CD8-positive, alpha-beta T cell (primary cell): ENCODE measurements at places on chromosomes 5 and 9.

DNA sequence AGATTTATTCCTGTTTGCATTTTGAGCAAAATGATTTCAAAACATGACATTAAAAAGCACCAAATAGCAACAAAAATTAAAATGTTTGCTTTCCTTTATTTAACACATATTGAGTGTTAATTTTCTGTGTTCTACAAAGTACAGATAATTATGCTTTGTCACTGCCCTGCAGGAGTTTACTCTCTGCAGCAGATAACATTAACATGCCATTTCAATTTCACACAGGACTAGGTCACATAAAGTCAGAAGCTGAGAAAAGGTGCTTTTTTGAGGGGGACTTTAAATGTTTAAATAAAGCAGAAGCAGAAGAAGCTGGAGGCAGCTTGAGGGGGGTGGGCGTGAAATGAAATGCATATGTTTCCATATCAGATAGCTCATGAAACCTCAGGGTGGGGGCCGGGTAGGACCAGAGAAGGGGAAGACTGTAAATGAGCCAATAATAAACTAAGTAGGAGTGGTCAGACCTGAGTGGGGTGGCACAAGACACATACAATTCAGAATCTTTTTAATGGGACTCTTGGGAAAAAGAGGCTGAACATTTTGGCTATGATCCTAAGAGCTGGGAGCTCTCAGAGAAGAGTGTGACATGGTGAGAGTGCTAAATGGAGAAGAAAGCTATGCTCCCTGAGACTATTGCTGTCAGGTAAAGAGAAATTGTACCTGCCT lies 387.5 kb downstream of the FAM170A start:
- DNase-seq, result no peak

DNA sequence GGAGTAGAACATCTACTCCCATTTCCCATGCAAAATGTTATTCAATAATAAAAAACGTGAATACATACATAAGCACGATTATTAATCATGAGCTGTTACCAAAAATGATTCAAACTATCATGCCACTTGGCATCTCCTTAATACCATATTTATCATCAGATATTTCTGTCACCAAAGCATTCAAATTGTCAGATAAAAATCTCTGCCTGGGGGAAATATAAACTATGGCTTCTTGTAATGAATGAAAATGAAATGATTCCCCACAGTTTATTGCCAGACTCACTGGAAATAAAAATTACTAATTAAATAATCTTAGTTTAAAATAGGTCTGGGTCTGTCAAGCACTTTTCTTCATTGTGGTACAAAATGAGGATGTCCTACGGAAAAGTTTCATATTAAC lies 265.4 kb downstream of the EDIL3 start:
- no peak for DNase-seq

GRCh38 chr9:81526587-81526986 lies 162.8 kb downstream of the TLE1 start:
- DNase-seq, result no peak

DNA sequence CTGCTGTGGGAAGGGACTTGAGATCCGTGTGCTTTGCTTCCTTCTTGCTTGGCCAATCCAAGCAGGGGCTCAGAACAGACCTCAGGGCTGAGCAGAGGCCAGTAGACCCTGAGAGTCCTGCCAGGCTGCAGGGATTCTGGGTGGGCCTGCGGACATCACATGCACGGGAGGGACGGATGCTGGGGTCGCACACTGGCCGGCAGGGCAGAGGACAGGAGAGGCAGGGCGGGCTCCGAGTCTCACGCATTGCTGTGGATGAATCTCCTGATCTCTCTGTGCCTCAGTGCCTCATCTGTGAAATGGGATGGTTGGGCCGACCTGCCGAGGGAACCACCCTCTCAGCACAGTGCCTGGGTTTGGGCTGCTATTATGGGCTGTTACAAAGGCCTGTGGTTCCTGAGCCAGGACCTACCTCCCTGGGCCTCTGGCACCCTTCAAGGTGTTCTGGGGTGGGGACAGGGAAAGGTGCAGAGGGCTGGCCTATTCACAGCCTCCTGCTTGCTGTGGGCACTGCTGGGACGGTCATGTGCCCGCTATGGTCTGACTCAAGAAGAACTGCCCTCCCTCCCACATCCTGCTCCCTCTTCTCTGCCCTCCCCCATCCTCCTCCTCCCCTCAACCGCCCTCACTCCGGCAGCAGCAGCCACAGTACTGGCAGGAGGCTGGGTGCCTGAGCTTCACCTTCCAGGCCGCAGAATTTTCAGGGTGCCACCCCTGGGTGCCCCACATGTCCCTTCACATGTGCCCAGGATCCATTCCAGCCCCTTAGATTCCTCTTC lies 43.3 kb downstream of the NCS1 start:
- peak; percentile 8 for DNase-seq

DNA sequence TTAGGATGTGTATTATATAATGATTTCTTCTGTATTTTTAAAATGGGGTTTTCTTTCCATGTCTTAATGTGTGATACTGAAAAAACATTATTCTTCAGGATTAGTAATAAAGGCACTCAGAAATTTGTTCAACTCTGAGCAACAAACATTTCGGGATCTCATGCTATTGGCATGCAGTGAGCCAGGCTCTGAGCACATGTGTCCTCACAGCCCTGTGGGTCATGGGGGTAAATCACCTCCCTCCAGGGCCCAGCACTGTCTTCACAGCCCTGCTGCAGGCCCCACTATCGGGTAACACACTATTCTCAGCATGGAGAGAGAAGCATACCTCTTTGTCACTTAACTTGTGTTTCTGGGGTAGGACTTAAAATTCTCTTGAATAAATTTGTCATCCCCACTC lies 14.0 kb downstream of the TMEM174 start:
- DNase-seq, result no peak

DNA sequence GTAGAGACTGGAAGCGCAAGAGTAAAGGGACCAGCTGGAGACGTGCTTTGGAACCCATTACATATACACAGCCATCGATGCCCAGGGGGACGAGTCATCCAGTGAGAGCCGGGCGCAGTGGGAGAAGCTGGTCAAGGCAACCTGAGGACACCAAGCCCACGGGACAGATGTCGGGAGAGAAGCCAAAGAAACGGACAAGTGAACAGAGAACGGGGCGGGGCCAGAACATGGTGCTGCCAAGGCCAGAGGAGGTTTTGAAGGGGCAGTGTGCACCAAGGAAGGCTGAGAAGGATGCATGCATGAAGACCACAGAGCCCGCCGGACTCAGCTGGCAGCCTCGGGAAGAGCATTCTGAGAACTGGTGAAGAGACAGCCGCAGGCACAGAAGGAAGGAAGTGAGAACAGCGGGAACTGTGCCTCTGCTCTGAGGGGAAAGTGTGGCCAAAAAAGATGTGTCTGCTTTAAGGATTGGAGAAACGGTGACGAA lies 20.3 kb downstream of the CAMSAP1 start:
- DNase-seq, result no peak

DNA sequence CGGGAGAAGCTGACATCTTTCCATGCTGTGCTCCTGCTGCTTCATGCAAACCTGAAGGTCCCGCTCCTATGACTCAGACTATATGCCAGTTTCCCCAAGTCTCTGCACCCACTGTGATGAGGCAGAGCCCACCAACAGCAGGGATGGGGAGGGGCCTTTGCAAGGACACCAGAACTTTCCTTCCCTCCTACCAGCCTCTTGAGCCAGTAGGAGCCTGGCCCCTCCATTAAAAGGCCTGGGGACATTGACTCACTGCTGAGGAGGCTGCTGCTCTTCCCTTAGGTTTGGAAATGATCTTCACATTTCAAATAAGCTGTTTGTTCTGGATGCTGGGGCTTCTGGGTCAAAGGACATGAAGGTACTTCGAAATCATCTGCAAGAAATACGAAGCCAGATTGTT lies 26.1 kb upstream of the CTSL start:
- DNase-seq, result no peak

- DNase-seq, result peak; percentile 35
Observed at GRCh38 chr5:56479696-56480077, 246.6 kb upstream of the ANKRD55 start.

- no peak for DNase-seq
Observed at GRCh38 chr9:7118633-7119032, 360.9 kb downstream of the KDM4C start.

DNA sequence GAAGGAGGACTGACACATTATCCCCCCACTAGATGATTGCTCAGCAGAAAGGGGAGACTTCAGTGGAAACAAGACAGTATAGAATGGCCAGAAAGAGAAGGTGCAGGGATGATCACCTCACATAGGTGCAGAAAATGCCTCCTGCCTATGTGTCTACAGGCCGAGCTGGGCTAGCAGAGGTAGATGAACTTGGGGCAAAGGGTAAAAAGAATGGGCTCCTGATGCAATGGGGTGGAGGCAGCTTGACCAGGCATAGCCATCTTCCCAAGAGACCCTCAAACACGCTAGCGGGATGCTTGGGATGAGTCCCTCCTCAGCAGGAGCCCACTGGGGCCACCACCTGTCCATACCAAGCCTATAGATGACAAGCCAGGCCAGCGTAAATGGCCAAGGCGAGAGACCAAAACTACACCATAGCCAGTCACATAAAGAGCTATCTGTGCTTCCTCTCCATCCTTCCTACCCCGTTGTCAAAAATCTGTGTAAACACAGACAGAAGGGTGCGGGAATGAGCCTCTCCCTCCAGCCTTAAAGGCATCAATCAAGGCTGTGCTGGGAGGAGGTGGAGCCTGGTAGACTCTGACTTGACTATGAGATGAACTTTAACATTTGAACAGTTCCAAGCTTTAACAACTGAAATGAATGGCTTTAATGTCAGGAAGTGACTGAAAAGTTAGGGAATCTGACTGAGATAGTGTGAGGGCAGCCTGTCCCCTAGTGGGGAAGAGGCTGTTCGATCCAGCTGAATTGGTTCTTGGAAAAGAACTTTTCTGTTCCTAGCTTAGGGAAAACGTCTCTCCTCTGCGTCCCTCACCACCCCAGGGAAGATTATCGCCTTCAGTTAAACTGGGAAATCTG lies 10.4 kb downstream of the C9orf152 start:
- no peak for DNase-seq

- DNase-seq, result no peak
Observed at GRCh38 chr5:134236318-134236717, 10.4 kb upstream of the PPP2CA start.

DNA sequence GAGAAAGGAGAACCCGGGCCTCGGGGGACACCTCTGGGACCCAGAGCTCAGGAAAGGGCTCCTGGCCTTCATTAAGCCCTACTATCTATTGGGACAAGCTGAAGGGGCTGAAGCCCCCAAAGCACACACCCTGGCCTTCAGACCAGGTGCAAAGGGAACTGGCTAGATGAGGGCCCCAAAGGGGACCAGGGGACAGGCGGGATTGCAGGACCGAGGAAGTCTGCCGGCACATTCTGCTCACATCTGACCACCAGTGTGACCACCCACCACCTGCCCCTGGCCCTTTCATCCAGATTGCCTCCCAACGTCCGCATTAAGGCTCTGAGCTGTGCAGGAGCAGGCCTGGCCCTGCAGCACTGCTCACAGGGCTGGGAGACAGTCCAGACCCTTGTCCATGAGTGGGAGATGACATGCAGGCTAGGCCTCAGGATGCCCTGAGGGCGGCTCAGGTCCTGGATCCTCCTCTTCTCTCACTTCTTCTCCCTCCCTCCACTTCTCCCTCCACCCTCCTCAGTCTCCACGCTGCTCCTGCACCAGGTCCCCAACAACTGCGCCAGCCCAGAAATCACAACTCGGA lies 19.2 kb downstream of the PSD2 start:
- DNase-seq, result no peak

GRCh38 chr5:150577378-150578139 lies 62.9 kb upstream of the SYNPO start:
- no peak for DNase-seq

- DNase-seq, result no peak
Observed at GRCh38 chr9:68933434-68934328, 80.2 kb downstream of the PRKACG start.

- DNase-seq, result no peak
Observed at GRCh38 chr9:23005156-23005555, 558.5 kb downstream of the DMRTA1 start.

GRCh38 chr9:133973791-133974630 lies 18.1 kb downstream of the VAV2 start:
- no peak for DNase-seq

DNA sequence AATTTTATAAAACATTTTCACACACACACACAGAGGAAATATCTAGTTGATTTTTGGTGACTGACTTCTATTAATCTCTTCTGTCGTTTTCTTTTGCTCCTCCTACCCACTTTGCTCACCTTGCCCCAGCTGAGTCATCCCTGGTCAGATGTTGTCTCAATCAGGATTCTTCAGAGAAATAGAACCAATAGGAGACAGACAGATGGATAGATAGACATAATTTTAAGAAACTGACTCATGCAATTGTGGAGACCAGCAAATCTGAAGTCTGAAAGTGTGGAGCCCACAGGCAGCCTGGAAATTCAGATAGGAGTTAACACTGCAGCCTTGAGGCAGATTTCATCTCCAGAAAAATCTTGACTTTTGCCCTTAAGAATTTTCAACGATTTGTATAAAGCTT lies 37.0 kb upstream of the PIK3R1 start:
- no peak for DNase-seq

GRCh38 chr9:136614967-136615623 lies 47.6 kb upstream of the EGFL7 start:
- DNase-seq, result no peak

DNA sequence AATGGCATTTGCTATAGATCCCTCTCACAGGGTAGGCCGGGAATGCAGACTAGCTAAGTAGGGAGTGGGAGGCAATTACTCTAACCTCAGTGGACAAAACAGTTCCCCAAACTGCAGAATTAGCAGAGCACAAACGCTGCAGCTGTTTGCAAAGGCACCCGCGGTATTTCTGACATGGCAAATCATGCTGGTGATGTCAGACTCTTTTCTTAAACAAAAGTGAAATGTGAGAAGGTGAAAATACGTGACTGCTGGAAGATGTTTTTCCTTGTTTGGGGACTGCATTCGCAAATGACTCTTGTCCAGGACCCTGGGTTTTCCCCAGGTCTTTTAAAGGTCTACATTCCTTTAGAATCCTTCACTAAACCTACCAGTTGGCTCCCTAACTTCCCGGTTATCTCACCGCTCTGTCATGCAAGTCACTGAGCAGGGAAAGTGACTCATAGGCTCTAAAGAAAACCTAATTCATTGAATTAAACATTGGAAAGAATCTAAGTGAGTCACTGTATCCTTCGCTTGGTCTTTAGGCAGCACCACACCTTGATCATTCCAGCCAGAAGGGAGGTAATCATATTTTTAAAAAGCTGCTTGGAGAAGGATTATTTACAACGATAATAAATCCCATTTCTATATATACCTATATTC lies 91.5 kb upstream of the DNAH5 start:
- no peak for DNase-seq

GRCh38 chr5:1125030-1125357 lies 13.1 kb upstream of the SLC12A7 start:
- DNase-seq, result no peak

GRCh38 chr9:18604767-18605730 lies 131.1 kb downstream of the ADAMTSL1 start:
- no peak for DNase-seq

- DNase-seq, result peak; percentile 28
Observed at GRCh38 chr5:139636975-139637408, 11.2 kb upstream of the CXXC5 start.

GRCh38 chr5:141805874-141806595 lies 72.2 kb downstream of the PCDH1 start:
- DNase-seq, result no peak
